ENCODE measurements at places on chromosomes 7 and 10.

DNA sequence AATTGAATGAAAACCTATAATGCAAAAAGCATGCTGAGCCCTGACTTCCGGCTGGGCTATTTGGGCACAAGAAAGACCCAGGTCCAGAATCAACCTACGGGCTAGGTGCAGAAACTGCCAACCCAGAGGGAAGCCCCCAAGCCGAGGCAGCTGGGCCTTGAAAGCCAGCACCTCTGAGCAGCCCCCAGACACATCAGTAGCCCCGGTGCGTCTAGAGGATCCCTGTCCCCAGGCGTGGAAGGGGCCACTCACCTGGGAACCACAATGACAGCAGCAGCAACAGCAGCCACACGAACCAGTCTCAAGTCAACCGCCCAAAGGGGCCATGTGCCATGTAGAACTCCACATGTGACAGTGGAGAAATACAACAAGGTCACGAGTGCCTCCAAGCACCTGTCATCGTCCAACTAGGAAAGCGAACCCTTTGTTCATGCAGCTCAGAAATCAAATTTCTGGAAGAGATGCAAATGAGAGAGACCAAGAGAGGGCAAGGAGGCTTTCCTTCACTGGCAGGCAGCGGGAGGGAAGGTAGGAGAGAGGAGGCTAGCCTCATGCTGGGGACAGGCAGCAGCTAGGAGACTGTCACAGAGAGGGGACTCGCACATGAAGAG, 57.5 kb upstream of the CHST15 start:
- no peak for DNase-seq

GRCh38 chr10:115849197-115849596, 423.8 kb downstream of the GFRA1 start:
- DNase-seq, result no peak

GRCh38 chr10:91980319-91980718, 56.7 kb downstream of the BTAF1 start:
- no peak for DNase-seq

GRCh38 chr7:105830405-105831301, 45.7 kb downstream of the ATXN7L1 start:
- DNase-seq, result no peak

DNA sequence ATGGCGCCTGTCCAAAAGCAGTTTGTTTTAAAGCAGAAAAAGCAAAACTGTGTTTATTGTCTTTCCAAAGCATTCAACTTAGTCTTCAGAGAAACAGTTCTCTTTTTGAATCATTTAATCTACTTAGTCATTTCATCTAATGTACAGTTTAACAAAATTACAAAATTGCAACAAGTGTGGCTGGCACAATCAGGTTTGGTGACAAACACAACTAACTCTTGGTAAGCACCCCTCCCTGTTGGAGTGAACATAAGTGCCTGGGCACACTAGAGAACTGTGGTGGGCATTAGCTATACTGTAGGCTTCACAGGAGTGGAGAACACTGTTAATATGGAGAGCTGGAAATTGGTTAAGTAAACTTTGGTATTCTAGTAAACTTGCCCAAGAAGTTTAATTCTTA, 6.9 kb downstream of the CREM start:
- no peak for DNase-seq

DNA sequence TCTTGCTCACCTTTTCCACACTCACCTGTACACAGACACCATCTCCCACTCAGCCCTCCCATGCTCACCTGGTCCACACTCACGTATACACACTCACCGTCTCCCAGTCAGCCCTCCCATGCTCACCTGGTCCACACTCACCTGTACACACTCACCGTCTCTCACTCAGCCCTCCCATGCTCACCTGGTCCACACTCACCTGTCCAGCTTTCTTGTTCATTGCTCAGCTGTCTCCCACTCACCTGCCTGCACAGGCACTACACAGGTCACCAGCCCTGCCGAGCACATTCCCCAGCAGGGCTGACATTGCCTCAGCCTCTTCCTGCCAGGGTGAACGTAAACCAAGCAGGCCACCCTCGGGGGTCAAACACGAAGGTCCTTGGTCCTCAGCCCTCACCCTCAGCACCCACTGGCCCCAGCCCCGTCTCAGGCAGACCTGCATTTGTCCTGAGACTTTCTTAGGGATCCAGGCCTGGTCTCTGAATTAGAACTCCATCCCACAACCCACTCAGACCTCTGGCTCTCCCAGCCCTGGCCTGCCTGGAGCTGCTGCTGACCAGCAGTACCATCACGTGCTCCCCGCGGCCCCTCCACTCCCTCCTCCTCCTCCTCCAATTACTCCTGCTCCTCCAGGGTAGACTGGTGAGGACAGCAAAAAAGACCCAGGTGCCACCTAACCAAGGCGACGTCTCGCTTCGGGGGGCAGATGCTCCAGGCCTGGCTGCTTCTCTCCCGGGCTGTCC, 12.8 kb upstream of the DNAAF5 start:
- DNase-seq, result no peak

All from stimulated activated CD8-positive, alpha-beta memory T cell treated with anti-CD3 and anti-CD28 coated beads, Interleukin-2, amount 100 ng/mL, for 1 hour (primary cell).